ENCODE measurements at places on chromosomes 4 and X.

GRCh38 chr4:10108391-10108790 lies 8.2 kb downstream of the WDR1 start:
- DNase-seq: no peak

DNA sequence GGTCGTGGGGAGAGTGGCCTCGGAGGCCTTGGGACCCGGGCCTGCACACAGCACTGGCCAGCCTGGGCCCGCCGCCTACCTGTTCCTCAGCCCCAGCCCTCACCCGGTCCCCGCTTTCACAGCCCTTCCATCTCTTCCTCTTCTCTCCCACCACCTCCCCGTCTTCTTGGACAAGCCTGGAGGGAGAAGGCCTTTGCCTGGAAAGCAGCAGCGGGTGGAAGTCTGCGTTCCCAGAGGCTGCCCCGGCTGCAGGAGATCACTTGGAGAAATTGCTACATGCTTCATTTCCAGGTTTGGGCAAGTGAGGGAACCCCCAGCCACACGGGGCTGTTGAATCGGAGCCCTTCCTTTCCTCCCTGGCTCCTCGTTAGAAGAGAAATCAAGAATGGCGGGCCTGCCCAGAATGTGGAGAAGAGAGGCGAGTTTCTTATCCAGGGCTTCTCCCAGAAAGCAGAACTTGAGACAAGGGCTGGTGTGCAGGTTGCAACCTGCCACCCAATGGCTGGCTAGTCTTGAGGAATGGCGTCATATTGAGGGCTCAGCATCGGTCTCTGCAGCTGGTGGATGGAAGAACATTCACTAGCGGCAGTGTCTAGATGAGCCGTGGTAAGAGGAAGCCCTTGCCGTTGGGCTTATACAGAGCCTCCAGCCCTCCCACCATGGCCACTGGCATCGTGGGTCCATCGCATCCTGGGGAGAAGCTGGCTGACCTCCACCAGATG lies 1.2 kb upstream of the PDZD4 start:
- DNase-seq: no peak

DNA sequence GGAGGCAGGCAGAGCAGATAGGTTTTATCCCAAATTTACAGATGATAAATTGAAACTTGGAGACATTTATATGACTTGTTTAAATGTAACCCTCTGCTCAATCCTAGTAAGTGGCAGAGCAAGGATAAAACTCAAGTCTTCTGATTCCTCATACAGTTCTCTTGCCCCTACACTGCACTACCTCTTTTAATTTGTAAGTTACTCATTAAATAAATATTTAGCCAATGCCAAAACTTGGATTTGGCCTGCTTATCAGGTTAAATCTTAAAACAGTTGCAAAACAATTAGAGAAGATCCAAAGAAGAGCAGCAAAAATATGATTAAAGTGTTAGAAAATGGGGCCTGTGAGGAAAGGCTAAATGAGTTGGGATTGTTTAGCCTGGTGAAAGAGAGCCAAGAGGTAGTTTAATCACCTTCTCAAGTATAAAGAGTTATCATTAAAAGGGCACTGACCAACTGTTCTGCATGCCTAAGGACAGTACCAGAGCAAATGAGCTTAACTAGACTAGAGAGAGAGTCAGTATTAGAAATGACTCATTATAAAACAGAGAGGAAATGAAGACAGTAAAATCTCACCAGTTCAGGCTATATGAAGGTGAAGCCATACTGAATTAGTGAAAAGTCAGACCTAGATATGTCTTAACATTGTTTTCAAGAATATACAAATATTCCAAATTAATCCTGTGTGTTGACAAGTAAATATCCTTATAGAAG lies 146.3 kb downstream of the GRIA3 start:
- no peak for DNase-seq

DNA sequence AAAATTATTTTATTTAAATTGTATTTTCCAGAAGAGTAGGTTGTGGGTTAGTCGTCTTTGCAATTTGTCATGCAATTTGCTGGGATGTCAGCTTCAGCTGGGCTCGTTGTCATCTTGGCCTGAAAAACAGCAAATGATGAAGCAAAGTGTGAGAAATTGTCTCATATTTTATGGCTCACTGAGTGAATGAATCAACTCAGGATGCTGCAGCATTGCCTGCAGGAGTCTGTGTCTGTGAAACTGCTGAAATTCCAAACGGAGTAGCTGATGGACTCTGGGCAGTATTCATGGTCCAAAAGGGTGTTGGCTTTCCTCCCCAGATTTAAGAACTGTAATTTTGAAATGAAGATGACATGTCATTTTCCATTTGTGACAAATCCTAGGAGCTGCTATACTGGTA lies 37.2 kb downstream of the CXCL8 start:
- no peak for DNase-seq

All from SK-MEL-5 (cell line).